ENCODE measurements at places on chromosomes 4 and X.

GRCh38 chrX:45992402-45993123 lies 552.7 kb downstream of the ZNF674 start:
- DNase-seq = no peak

DNA sequence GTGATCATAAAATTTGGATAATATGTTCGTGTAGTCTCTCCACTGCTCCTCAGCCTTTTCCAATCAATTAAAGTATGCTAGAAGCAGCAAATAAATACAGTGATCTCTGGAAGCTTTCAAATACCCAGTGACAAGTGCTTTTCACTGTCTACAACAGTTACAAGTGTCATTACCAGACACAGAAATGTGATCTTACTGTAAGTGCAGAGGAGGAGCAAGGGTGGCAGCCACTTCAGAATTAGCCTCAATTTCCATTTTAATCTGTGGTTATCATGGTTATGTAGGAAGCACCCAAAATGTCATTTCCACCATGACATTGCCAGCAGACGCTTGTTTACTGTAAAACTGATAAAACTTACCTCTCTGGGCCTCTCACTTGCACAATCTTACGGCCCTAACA lies 133.9 kb upstream of the ADAMTS3 start:
- no peak for DNase-seq

- peak; percentile 98 for DNase-seq
These were observed at the start of gene PTPN13 for GRCh38 chr4:86593688-86594558. Gene PTPN13 (plus strand): TSS chr4:86594315. CDS start chr4:86635257, 40,942 bp downstream.

GRCh38 chrX:139194571-139195280 lies 335.8 kb upstream of the F9 start:
- no peak for DNase-seq

- DNase-seq = no peak
These were observed 202.0 kb downstream of the DHX15 start for GRCh38 chr4:24382381-24382780.

GRCh38 chr4:108192056-108192455 lies 23.3 kb upstream of the LEF1 start:
- DNase-seq = no peak

DNA sequence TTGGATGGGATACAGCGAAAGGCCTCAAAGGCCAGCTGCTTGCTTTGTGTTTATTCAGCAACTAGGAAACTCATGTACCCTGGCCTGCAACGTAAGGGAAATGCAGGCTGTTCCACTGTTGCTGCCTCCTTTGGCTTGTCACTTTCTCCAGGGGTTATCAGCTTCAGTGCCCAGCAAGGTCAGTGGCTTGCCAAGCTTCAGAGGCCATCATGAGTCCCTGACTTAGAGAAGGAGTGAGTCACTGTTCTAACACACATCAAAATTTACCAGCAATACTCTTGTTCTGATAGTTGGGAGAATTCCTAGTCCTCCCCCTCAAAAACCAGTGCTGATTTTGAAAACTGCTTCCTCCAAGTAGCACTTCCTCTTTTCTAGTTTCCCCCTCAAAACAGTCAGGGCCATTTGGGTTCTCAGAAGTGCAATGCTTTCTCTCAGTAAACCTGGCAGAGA lies 250.8 kb downstream of the ARHGAP24 start:
- no peak for DNase-seq

DNA sequence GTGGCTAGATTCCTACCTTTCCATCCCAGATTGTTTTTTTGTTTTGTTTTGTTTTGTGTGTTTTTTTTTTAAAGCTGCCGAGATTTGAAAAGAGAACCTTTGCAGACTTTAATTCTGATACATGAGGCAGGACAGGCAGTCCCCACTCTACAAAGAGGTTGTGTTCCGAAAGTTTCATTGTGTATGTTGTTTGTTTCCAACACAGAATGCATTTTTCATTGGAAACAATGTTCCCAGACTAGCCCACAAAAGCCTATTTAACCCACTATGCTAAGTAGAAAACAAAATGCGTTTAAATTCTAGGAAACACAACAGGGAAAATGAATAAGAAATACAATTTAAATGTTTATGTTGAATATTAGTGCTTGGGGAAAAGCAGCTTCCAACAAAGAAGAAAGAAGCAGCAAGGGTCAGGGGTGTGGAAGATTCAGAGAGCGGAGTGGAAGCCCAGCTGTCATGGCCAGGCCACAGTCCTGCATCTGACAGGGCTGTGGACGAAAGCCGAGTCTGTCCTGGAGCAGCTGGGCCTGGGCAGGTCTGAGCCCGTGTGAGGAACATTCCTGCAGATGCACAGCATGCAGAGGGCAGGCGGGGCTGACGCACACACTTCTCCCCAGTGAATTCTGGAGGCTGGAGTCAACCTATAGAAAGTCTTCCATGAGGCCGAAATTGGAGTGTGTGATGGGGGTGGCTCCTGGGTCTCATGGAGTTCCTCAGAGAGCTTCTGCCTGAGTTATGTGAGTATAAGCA lies 12.4 kb upstream of the SETD7 start:
- DNase-seq = no peak

DNA sequence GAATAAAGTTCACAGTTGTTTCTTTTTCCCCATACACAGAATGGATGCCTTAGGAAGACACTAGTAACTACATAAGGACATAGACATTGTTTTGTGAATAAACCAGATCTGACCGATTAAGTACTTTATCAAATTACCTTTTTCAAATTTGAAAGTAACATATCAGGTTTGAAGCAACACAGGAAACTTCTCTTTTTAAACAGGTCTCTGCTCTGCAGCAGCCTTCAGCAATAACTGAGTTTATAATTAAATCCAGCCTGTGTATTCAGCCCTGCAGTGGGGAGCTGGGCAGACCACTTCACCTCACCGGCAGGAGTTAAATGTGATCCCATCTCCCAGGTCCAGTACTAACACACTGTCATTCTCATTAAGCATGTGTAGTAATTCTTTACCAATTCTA lies 68.3 kb upstream of the ATOH1 start:
- DNase-seq = no peak

GRCh38 chr4:108320061-108320460 lies 151.3 kb upstream of the LEF1 start:
- DNase-seq = no peak

DNA sequence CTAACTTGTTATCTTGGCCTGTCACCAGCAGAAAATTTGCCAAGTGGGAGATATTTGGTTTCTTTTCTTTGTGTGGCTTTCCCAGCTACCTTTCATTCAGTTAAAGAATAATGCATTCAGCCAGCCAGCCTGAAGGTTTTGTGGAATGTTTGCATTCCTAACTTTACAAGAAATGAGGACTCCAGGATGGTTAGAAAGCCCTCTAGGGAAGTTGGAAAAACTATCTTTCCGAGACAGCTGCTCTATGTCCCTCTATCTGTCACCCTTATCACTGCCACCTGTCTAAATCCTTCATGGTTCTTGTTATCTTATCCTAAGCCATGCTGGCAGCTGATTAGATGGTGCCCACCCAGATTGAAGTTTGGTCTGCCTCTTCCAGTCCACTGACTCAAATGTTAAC lies 384.2 kb downstream of the SH3BGRL start:
- no peak for DNase-seq

GRCh38 chr4:110797486-110797885 lies 174.6 kb upstream of the PITX2 start:
- no peak for DNase-seq

GRCh38 chr4:75065909-75066308 lies 133.0 kb downstream of the PARM1 start:
- DNase-seq = peak; percentile 65

GRCh38 chr4:149701435-149702156 lies 114.0 kb downstream of the IQCM start:
- DNase-seq = no peak

DNA sequence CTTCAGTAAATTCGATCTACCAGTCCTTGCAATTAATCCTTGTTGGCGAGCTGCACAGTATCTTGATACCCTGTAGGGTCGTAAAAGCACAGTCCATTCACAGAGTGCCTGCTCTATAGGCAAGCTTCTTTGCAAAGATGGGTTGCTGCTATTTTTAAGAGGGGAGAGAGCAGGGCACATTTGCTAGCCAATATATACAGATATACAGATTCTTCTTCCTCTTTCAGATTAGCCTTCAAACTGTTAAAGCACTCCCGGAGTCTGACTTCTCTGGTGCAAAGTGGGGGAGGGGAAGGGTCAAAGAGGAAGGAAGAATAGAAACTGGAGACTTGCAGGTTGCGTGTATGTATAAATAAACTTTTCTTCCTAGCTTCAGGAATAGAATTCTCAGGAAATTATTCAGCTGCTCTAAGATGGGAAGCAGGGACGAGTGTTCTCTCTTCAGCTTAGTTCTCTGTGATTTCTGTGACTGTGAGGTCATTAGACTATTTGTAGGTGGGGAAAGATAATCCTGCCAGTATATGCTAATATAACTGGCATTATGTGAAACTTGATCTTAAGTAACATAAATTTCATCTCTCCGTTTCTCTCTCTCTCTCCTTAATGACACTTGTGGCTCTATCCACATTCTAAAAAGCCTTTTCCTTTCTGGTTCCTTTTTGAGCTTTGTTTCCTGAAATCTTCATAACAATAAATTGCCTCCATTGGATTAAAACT lies at the start of gene CYSLTR1:
CYSLTR1 (minus strand) TSS at position 242 of the 717 bp plus-strand sequence. CDS start 53,865 bp downstream, outside the sequence.
- no peak for DNase-seq

GRCh38 chr4:26152056-26152455 lies 168.8 kb upstream of the RBPJ start:
- peak; percentile 51 for DNase-seq

DNA sequence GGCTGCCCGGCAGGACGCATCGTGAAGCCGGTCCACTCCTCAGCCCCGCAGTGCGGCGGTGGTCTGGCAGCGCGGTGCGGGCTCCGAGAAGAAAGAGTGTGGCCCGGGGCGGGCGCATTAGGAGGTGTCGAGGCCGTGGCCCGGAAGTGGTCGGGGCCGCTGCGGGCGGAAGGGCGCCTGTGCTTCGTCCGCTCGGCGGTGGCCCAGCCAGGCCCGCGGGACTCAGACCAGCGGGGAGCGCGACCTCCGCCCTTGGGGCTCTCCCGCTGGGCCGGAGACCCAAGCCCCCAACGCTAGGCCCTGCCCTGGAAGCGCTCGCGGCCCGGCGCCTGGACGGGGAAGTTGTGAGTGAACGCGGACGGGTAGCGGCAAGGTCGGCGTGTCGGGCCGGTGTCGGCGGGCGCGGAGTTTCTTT lies 60.0 kb downstream of the HS3ST1 start:
- DNase-seq = no peak

DNA sequence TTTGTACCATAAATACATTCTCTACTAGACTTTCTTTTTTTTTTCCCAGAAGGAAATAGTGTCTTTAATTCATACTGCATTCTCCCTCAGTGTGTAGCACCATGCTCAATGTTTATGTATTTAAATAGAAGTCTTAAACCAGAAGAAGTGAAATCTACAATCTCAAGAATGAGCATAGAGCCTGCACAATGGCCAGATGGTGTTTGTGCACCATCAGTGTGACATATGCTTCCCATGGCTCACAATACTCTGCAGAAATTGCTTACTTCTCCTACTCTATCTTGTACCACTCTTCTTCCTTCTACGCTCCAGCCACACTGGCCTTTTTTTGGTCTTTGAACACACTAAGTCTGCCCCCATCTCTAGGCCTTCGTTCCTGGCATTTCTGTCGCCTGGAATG lies 2.6 kb upstream of the DOCK11 start:
- no peak for DNase-seq

DNA sequence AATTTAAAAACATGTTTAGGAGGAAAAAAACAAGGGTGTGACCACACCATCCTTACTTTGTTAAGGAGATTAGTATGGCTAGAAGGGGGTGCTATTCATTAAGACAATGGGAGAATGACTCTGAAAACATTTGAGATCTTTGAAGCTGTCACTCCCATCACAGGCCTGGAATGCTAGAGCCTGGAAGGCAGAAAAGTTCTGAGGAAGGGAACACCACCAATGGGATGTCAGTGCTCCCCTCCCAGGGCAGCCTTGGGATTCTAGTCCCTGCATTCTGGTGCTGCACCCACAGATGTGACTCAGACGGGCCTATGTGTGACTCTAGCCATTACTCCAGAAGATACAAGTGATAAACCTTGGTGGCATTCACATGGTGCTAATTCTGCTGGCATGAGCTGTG lies 162.2 kb upstream of the ANXA10 start:
- no peak for DNase-seq

- DNase-seq = no peak
These were observed 31.6 kb upstream of the C1QTNF7 start for GRCh38 chr4:15396157-15396800.

- no peak for DNase-seq
These were observed 890.4 kb downstream of the SH3BGRL start for GRCh38 chrX:82092307-82092706.
